ENCODE measurements at places on chromosomes 11 and 22. TPM values are rescaled to one million over a fixed set of nuclear protein-coding genes. Genes with fewer than 3 reads are reported as not detected.
A peak's percentile ranks its signal among the peaks of the same experiment; 100 is the strongest.

The MMP11 gene
- 2.0 TPM for total RNA-seq

The BARX2 gene
- total RNA-seq: 41.6 TPM

The WNT7B gene
- 97.0 TPM for total RNA-seq

The NUP50 gene
- total RNA-seq: 107 TPM

GRCh38 chr11:72354356-72355115 lies 79.8 kb downstream of the CLPB start:
- H3K4me3 ChIP-seq: no peak overlapping the region
- no peaks in the 10 kb centered on the region for H3K27me3 ChIP-seq
- H3K4me1 ChIP-seq: no peaks in the 10 kb centered on the region
- DNase-seq: peak; percentile 9
- H3K36me3 ChIP-seq: no peaks in the 10 kb centered on the region

DNA sequence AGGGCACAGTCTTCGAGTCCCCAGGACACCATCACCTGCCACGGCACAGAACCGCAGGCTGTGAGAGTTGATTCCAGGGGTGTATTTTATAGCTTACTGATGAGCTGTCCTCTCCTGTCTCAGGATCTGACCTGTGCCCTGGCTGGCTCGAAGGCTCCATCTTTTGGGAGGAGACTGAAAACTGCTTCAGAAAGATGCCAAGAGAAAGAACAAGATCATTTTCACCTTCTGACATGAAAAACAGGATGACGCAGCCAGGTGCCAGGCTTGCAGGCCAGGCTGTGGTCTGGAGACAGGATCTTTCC lies 2.2 kb downstream of the MRGPRD start:
- no peaks in the 10 kb centered on the region for H3K4me1 ChIP-seq
- no peaks in the 10 kb centered on the region for H3K36me3 ChIP-seq
- H3K27me3 ChIP-seq: peaks cover 52% of the 10 kb centered on the region
- H3K27ac ChIP-seq: no peak overlapping the region

DNA sequence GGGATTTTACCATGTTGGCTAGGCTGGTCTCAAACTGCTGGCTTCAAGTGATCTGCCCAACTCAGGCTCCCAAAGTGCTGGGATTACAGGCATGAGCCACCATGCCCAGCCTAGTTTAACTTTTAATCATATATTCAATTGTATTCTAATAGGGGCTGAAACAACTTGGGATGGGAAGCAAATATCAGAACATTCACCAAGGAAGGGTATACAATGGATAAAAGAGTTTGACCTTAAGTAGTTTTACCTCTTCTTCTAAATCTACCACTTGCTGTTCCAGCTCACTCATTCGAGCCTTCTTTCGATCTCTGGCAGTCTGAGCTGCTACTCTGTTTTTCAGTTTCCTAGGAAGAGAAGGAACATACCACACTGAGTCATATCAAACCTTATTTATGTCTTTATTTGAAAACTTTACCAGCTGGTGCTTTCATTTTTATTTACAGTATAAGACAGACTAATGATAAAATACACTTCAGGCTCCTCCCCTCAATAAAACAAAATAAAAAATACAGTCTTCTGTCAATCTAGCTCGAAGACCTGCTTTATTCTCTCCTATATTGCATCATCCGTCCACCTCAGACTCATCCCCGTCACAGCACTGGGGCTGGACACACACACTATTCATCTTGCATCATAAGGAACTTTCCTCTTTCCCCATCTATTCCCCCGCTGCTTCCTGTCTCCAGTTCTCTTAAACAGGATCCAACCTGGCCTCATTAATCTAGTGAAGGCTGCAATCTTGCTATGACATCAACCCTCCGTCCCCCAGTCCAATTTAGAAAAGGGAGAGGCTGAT lies 1.4 kb downstream of the XBP1 start:
- peaks cover 91% of the 10 kb centered on the region for H3K36me3 ChIP-seq
- H3K4me1 ChIP-seq: peaks cover 29% of the 10 kb centered on the region
- DNase-seq: peak; percentile 56
- no peaks in the 10 kb centered on the region for H3K27me3 ChIP-seq
- peak overlapping the region; percentile 83 for H3K4me3 ChIP-seq

DNA sequence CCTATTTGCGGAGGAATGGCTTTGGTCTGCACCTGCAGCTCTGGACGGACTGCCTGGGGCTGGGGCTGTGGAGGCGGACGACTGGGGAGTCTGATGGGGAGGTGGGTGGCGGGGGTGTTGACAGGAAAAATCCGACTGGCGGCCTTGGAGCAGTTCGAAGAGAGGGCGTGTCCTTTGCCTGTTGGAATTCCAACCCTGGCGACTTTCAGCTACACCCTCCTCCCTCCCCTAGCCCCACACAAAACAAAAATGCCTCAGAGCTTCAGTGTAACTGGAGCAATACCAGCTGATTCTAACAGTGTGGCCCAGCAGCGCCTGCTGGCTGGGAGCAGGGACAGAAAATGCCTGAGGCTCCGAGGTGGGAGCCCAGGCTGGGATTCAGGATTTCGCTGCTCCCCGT lies 85.4 kb downstream of the ATXN10 start:
- no peak for DNase-seq
- no peaks in the 10 kb centered on the region for H3K27me3 ChIP-seq
- H3K4me1 ChIP-seq: no peaks in the 10 kb centered on the region

DNA sequence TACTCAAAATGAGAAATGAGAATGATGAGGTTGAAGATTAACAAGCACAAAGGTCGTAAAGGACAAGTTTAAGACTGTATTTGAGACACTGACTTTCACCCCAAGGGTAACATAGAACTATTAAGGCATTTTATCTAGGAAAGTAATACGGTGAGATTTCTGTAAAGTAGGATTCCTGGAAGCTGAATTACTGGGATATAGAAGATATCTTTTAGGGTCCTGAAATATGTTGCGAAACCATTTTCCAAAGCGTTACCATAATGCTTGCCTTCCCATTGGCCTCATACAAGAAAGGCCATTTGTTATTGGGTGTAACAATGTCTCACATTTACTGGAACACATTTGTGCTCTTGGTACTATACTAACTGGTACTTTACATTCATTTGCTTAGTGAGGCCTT lies 1185.9 kb upstream of the TENM4 start:
- no peak overlapping the region for H3K4me3 ChIP-seq
- DNase-seq: no peak
- no peak overlapping the region for H3K27ac ChIP-seq
- H3K27me3 ChIP-seq: no peaks in the 10 kb centered on the region

GRCh38 chr11:38593649-38594048 lies 1995.6 kb upstream of the RAG2 start:
- no peak overlapping the region for H3K27ac ChIP-seq
- no peak for DNase-seq
- no peaks in the 10 kb centered on the region for H3K4me1 ChIP-seq
- no peaks in the 10 kb centered on the region for H3K36me3 ChIP-seq
